ENCODE measurements at places on chromosomes 2 and 18. TPM values are rescaled to one million over a fixed set of nuclear protein-coding genes. Genes with fewer than 3 reads are reported as not detected.

DNA sequence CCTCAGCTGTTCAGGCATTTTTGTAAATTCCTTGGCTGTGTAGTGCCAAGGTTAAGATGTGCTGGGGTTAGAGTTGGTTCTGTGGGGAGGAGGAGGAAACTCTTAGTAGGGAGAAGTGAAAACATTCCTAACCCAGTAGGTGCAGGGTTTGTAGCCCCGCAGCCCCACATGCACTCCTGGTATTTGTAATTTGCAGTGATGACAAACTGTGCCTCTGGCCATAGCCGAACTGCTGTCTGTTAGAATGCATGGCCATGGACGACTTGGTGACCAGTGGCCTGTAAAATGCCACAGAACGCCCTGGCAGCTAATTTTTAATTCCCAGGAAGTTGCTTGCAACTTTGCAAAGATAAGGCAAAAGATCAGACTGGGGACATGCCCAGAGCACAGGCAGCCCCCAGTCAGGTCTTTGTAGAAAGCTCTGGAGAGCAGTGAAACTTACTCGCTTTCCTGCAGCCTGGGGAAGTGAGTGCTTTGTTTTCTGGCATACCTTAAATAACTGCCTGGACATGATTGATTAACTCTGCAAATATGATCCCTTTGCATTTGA is 38.4 kb downstream of the LYPD6B start:
- H3K4me3 ChIP-seq: no peak overlapping the region
- DNase-seq: no peak
- no peaks in the 10 kb centered on the region for H3K36me3 ChIP-seq
- no peaks in the 10 kb centered on the region for H3K27me3 ChIP-seq
- H3K4me1 ChIP-seq: no peaks in the 10 kb centered on the region

- H3K4me1 ChIP-seq: peaks cover 17% of the 10 kb centered on the region
- H3K27ac ChIP-seq: no peak overlapping the region
- no peak overlapping the region for H3K4me3 ChIP-seq
- no peaks in the 10 kb centered on the region for H3K36me3 ChIP-seq
- no peak for DNase-seq
- peaks cover 83% of the 10 kb centered on the region for H3K27me3 ChIP-seq
Observed at GRCh38 chr2:161418715-161419637, 2.9 kb downstream of the TBR1 start.

DNA sequence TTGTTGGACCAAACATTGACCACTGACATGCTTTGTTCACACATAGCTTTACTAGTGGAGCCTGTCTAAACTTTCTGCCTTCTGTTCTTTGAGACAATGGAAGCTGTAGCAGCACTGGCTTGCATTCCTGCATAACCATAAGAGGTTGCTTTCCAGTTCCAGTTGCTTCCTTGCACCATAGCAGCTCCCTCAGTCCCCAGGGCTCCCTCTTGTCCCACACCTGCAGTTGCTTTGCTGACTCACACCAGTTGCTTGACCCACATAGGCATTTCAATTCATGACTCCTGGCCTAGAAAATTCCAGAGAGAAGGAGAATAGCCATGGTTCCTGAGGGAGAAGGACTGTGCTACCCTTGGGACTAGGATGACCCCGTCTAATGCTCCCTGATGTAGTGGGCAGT is 20.9 kb downstream of the SGPP2 start:
- H3K27ac ChIP-seq: no peak overlapping the region
- no peak for DNase-seq
- H3K27me3 ChIP-seq: no peaks in the 10 kb centered on the region
- no peak overlapping the region for H3K4me3 ChIP-seq

DNA sequence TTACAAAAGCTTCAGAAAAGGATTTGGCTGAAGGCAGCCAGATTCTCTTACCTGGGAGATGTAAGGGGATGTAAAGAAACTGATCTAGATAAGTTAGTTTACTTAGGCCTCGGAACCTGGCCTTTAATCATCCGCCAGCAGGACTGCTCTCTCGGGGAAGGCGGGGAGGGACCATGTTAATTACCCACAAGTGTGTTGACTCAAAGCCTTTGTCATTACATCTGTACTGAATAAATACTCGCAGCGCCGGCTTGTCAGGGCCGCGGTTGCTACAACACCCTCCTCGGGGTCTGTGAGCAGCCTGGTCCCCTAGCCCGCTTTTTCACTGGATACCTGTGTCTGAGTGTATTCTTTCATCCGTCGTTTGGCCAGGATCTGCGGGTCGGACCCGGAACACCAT is 6.7 kb downstream of the CHMP3 start:
- no peaks in the 10 kb centered on the region for H3K4me1 ChIP-seq
- H3K4me3 ChIP-seq: no peak overlapping the region
- no peaks in the 10 kb centered on the region for H3K36me3 ChIP-seq
- DNase-seq: no peak
- no peaks in the 10 kb centered on the region for H3K27me3 ChIP-seq

The SCG2 gene
- 0.32 TPM for total RNA-seq
